Activated CD4-positive, alpha-beta T cell treated with anti-CD3 and anti-CD28 coated beads, Interleukin-2, amount 10 ng/mL, durations not matched to agents 24 days and 14 days (primary cell): ENCODE measurements at places on chromosomes 1 and 21.

DNA sequence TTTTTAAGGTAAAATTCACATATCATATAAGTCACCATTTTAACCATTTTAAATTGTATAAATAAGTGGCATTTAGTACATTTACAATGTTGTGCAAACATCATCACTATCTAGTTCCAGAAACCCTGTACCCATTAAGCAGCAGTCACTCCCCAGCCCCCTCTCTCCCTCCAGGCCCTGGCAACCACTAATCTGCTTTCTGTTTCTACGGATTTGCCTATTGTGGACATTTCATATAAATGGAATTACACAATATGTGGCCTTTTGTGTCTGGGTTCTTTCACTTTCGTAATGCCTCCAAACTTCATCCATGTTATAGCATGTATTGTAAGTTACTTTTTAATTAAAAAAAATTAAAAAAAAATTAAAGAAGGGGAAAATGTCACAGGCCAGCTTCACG is 58.0 kb upstream of the RAB3GAP2 start:
- H3K4me3 ChIP-seq: no peak overlapping the region
- no peaks in the 10 kb centered on the region for H3K36me3 ChIP-seq
- H3K27ac ChIP-seq: no peak overlapping the region
- DNase-seq: no peak
- peaks cover 3% of the 10 kb centered on the region for H3K27me3 ChIP-seq
- H3K4me1 ChIP-seq: no peaks in the 10 kb centered on the region

- peaks cover 5% of the 10 kb centered on the region for H3K4me1 ChIP-seq
- H3K36me3 ChIP-seq: no peaks in the 10 kb centered on the region
- peaks cover 2% of the 10 kb centered on the region for H3K27me3 ChIP-seq
- H3K4me3 ChIP-seq: no peak overlapping the region
These were observed 33.9 kb downstream of the OLFML2B start for GRCh38 chr1:161989786-161990185.

GRCh38 chr1:175343945-175344344 is 151.4 kb upstream of the KIAA0040 start:
- H3K36me3 ChIP-seq: no peaks in the 10 kb centered on the region
- H3K27ac ChIP-seq: no peak overlapping the region
- DNase-seq: no peak

DNA sequence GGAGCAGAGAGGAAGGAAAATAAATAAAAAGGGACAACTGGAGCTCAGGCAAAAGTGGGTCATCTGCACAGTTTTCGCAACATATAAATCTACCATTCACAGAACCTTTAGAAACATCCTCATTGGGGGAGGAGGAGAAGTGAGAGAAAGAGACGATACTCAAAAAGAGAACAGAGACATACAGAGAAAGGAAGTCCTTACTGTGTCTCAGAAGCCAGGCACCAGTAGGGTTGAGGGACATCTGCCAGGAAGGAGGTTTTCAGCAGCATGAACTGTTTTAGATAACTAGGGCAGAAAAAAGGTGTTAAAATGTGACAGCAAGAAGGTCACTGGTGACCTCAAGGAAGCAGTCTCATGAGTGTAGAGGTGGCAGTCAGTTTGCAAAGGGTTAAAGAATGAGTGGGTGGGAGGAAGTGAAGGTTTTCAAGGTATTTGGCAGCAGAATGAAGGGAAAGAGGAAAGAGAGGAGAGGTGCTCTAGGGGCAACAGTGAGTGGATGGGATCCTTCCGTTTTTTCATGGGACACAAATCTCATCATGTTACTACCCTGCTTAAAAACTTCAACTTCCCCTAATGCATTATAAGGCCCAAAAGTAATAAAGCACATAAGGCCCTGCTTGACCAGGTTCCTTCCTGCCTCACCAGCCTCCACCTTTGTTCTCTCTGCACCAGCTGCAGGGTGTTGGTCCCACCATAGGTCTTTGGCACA is 9.5 kb downstream of the JAK1 start:
- H3K4me3 ChIP-seq: no peak overlapping the region
- H3K36me3 ChIP-seq: peaks cover 10% of the 10 kb centered on the region
- peaks cover 44% of the 10 kb centered on the region for H3K4me1 ChIP-seq

GRCh38 chr1:84159533-84160240 is 15.6 kb downstream of the PRKACB start:
- no peaks in the 10 kb centered on the region for H3K27me3 ChIP-seq
- DNase-seq: no peak
- no peak overlapping the region for H3K4me3 ChIP-seq
- no peak overlapping the region for H3K27ac ChIP-seq

DNA sequence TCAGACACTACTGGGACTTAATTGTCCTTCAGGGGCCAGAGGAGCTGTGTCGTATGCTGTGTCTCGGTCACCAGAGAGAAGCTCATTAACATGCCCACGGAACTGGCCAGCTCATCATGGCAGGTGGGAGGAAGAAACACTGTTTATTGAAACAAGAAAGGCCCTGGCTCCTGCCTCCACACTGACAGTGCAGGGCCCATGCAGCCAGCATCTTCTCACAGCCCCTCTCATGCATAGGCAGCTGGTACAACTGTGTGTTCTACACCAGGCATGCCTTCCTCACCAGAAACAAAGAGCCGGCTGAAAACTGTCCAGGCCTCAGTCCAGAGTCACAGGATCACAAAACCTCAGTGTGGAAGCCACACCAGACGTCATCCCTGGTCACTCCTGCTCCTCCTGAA is 106.0 kb downstream of the UBE2U start:
- no peaks in the 10 kb centered on the region for H3K27me3 ChIP-seq
- no peaks in the 10 kb centered on the region for H3K36me3 ChIP-seq
- H3K4me3 ChIP-seq: no peak overlapping the region
- DNase-seq: no peak
- no peaks in the 10 kb centered on the region for H3K4me1 ChIP-seq
- H3K27ac ChIP-seq: no peak overlapping the region

GRCh38 chr1:240174734-240175133 is 83.1 kb downstream of the FMN2 start:
- H3K36me3 ChIP-seq: no peaks in the 10 kb centered on the region
- no peak overlapping the region for H3K4me3 ChIP-seq
- H3K27ac ChIP-seq: no peak overlapping the region

- no peaks in the 10 kb centered on the region for H3K36me3 ChIP-seq
- peaks cover 17% of the 10 kb centered on the region for H3K27me3 ChIP-seq
- no peak overlapping the region for H3K27ac ChIP-seq
- no peak overlapping the region for H3K4me3 ChIP-seq
- peaks cover 2% of the 10 kb centered on the region for H3K4me1 ChIP-seq
- DNase-seq: no peak
These were observed 186.7 kb downstream of the PDE4B start for GRCh38 chr1:65979136-65980044.

DNA sequence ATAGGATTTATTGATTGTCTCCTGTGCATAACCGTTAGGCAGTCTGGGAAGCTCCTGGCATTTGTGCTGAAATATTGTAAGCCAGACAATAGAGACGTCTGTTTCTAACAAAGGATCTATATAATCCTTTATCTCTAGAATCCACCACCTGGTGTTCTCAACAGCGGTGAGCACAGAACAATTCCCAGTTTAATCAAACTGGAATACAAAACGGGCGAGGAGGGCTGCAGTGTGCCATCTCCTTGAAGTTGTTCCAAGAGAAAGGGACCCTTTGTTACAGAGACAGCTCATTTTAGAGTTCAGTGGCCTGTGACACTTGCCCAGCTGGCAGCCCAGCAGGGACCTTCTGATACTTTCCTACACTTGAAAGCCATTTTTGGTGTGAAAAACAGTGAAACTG is 162.8 kb upstream of the IVNS1ABP start:
- H3K4me3 ChIP-seq: no peak overlapping the region
- no peaks in the 10 kb centered on the region for H3K27me3 ChIP-seq
- no peaks in the 10 kb centered on the region for H3K36me3 ChIP-seq
- peaks cover 2% of the 10 kb centered on the region for H3K4me1 ChIP-seq
- DNase-seq: no peak
- H3K27ac ChIP-seq: no peak overlapping the region

DNA sequence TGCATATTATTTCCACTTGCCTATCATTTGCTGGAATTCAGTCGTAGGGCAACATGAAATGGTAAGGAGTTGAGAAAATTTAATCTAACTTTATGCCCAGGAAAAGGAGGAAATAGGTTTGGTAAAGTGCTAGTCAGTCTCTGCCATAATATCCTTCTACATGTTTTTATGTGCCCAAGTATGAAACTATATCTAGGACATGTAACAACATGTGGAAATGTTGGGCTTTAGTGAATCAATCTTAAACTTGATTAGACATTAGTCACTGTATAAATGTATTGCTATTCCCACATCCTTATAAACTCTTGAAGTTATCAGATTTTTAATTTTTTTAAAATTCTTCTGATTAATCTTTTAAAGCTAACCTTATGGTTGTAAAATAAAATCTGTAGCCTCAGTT is 204.7 kb upstream of the ZRANB2 start:
- no peaks in the 10 kb centered on the region for H3K36me3 ChIP-seq
- H3K4me1 ChIP-seq: no peaks in the 10 kb centered on the region
- no peak overlapping the region for H3K4me3 ChIP-seq
- H3K27me3 ChIP-seq: no peaks in the 10 kb centered on the region
- no peak overlapping the region for H3K27ac ChIP-seq
- DNase-seq: no peak

GRCh38 chr1:25061261-25061995 is 131.4 kb upstream of the RUNX3 start:
- H3K4me3 ChIP-seq: no peak overlapping the region
- no peaks in the 10 kb centered on the region for H3K36me3 ChIP-seq
- H3K4me1 ChIP-seq: peaks cover 17% of the 10 kb centered on the region
- H3K27ac ChIP-seq: no peak overlapping the region
- peaks cover 25% of the 10 kb centered on the region for H3K27me3 ChIP-seq

DNA sequence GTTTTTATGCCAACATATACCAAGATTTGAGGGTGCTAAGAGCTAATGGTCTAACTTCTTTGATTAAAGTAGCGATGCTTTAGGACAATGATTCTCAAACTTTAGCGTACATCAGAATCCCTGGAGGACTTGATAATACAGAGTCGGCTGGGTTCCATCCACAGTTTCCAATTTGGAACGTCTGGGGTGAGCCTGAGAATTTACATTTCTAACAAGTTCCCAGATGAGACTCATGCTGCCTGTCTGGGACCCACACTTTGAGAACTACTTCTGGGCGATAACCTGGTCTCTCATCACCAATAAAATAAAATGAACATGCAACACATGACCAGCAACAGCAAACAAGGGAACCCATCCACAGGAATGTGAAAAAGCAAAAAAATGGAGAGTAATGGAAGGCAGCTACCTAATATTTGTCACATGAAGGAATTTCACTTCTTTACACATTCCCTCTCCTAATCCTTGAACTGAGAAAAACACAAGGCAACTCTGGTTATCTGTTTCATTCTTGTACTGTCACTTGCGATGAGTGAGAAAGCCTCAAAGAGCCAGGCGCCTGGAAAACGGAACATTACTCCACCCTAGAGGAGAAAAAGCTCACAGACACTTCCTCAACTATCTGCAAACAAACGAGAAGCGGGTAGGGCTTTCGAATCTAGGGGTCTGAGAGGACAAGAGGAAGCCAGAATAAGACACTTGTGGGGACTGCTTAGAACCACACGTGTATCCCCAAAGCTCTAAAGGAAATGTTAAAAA is 14.0 kb downstream of the HSF2BP start:
- peak overlapping the region; percentile 44 for H3K4me3 ChIP-seq
- H3K4me1 ChIP-seq: peaks cover 22% of the 10 kb centered on the region
- no peaks in the 10 kb centered on the region for H3K36me3 ChIP-seq
- peaks cover 9% of the 10 kb centered on the region for H3K27me3 ChIP-seq
- peak; percentile 80 for DNase-seq
- H3K27ac ChIP-seq: peak overlapping the region; percentile 27

GRCh38 chr1:15410223-15410883 is 665 bp downstream of the EFHD2 start:
- DNase-seq: peak; percentile 72
- peaks cover 42% of the 10 kb centered on the region for H3K4me1 ChIP-seq
- peak overlapping the region; percentile 91 for H3K27ac ChIP-seq
- H3K27me3 ChIP-seq: peaks cover 28% of the 10 kb centered on the region

- H3K27me3 ChIP-seq: no peaks in the 10 kb centered on the region
- no peak for DNase-seq
- H3K4me3 ChIP-seq: no peak overlapping the region
- no peaks in the 10 kb centered on the region for H3K4me1 ChIP-seq
These were observed 129.9 kb upstream of the KCNK2 start for GRCh38 chr1:214952648-214953047.

GRCh38 chr1:1875932-1876331 is 15.0 kb downstream of the GNB1 start:
- H3K27ac ChIP-seq: peak overlapping the region; percentile 91
- peaks cover 58% of the 10 kb centered on the region for H3K36me3 ChIP-seq
- no peak for DNase-seq
- H3K4me3 ChIP-seq: peak overlapping the region; percentile 32
- no peaks in the 10 kb centered on the region for H3K27me3 ChIP-seq
